Esophagus squamous epithelium (tissue), 5 donors: ENCODE measurements at places on chromosomes 4 and X. TPM values are rescaled to one million over a fixed set of nuclear protein-coding genes. Genes with fewer than 3 reads are reported as not detected.

DNA sequence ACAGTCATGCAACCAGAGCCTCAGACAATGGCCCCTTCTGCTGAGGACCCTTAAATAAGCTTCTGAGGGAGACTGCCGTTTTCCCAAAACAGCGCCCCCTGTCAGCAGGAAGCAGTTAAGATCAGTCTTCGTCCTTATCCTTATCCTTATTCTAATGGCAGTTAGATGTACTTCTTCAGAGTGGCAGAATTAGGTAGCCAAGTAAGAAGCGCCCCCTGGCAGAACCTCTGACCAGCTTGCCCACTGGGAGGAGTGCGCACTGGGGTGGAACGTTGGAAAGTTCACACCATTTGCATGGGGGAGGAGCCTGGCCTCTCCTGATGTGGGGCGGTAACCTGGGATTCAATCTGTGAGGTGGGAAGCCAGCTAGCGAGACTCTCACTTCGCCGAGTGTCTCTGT lies 133.6 kb upstream of the QRFPR start:
- H3K4me3 ChIP-seq = no peak overlapping the region
- DNase-seq = no peak
- H3K4me1 ChIP-seq = no peaks in the 10 kb centered on the region
- no peaks in the 10 kb centered on the region for H3K36me3 ChIP-seq
- H3K27ac ChIP-seq = no peak overlapping the region
- H3K27me3 ChIP-seq = no peaks in the 10 kb centered on the region

- H3K27ac ChIP-seq = no peak overlapping the region
- H3K27me3 ChIP-seq = no peaks in the 10 kb centered on the region
- H3K4me1 ChIP-seq = no peaks in the 10 kb centered on the region
- no peak for DNase-seq
- H3K4me3 ChIP-seq = no peak overlapping the region
Measured at GRCh38 chrX:8042304-8042703, 115.1 kb upstream of the PNPLA4 start.

DNA sequence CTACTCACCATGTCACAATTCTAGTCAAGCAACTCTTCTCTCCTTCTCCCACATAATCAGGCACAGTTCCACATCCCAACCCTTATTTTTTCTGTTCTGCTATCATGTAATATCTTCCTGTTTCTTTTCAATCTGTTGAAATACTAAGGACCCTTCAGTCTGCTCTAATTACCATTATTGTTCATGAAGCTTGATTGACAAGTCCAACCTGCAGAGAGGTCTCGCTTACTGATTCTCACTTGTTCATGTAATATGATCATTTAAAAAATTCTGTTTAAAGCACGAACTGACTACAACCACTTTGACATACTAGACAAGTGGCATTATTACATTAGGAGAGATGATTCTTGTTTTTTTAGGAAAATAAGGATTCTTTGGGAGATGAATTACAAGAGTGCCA lies 108.6 kb upstream of the MAD2L1 start:
- no peak overlapping the region for H3K27ac ChIP-seq
- H3K4me1 ChIP-seq = no peaks in the 10 kb centered on the region
- no peak for DNase-seq
- H3K4me3 ChIP-seq = no peak overlapping the region
- H3K27me3 ChIP-seq = no peaks in the 10 kb centered on the region

DNA sequence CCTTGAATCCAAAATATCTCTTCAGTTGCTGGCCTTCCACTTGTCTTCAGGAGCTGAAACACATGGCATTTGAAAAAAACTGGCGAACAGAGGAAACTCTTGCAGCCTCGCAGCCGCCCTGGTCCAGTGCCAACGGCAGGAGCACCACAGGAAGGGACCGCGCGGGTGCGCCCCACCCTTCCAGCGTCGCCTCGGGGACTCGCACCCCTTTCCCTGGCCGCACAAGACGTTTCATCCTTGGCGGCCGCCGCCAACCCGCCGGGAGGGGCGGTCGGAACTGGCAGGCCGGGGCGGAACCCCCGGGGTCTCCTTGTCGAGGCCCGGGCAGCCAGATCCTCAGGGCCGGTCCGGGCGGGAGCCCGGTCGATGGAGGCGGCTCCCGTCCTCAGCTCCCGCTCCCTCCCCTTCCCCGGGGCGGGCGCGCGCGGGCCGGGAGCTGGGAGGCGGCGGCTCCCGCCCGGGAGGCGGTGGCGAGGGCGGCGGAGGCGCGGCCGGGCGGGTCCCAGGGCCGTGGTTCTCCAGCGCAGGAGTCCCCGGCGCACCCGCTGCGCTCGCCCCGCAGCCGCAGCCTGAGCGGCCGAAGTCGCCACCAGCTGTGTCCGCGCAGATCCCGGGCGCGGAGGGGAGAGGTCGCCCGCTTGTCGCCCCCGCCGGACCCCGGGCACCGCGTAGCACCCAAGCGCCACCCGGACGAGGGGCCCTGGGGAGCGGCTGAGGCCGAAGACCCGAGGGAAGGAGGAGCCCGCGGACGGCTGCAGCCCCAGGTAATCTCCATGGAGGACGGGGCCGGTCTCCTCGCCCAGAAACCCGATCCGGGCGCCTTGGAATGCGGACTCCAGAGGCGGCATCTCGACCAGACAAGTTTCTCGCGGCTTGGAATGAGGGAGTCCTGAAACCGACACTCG lies 886 bp upstream of the NDST3 start:
- H3K27ac ChIP-seq = no peak overlapping the region
- no peaks in the 10 kb centered on the region for H3K36me3 ChIP-seq
- no peak for DNase-seq
- H3K27me3 ChIP-seq = no peaks in the 10 kb centered on the region
- peak overlapping the region; percentile 69 for H3K4me3 ChIP-seq
- H3K4me1 ChIP-seq = peaks cover 16% of the 10 kb centered on the region

GRCh38 chr4:59222221-59222620 lies 1977.9 kb upstream of the ADGRL3 start:
- H3K36me3 ChIP-seq = no peaks in the 10 kb centered on the region
- no peaks in the 10 kb centered on the region for H3K27me3 ChIP-seq
- H3K4me1 ChIP-seq = no peaks in the 10 kb centered on the region
- H3K4me3 ChIP-seq = no peak overlapping the region
- no peak overlapping the region for H3K27ac ChIP-seq
- DNase-seq = no peak

DNA sequence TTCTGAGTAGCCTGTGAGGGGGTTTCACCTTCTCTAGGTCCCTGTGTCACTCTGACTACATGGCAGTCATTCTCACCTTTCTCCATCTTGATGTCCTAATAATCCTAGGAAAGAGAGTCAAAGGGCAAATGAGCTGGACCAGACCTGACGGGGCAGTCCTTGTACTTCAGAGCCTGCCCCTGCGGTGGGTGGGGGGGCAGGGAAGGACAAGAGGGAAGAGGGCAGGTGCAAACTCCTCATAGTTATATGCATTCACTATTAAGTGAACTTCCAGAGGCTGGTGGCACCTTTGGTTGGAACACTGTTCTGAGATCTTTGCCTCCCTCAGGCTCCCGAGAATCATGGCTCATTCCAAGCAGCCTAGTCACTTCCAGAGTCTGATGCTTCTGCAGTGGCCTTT lies at the start of gene AWAT1:
Gene AWAT1, plus strand, starts transcription at position 301 of the 400 bp plus-strand sequence. Its CDS starts 41 bp downstream, at position 342.
- no peak within 1 kb of the TSS for H3K27ac ChIP-seq
- no peaks in the 10 kb centered on the region for H3K36me3 ChIP-seq
- no peaks in the 10 kb centered on the region for H3K4me1 ChIP-seq
- no peak within 1 kb of the TSS for H3K4me3 ChIP-seq
- no peak for DNase-seq
- H3K27me3 ChIP-seq = no peaks in the 10 kb centered on the region

GRCh38 chrX:13285229-13285628 lies 34.6 kb downstream of the ATXN3L start:
- H3K27me3 ChIP-seq = no peaks in the 10 kb centered on the region
- no peak overlapping the region for H3K27ac ChIP-seq
- no peaks in the 10 kb centered on the region for H3K36me3 ChIP-seq
- H3K4me1 ChIP-seq = no peaks in the 10 kb centered on the region

DNA sequence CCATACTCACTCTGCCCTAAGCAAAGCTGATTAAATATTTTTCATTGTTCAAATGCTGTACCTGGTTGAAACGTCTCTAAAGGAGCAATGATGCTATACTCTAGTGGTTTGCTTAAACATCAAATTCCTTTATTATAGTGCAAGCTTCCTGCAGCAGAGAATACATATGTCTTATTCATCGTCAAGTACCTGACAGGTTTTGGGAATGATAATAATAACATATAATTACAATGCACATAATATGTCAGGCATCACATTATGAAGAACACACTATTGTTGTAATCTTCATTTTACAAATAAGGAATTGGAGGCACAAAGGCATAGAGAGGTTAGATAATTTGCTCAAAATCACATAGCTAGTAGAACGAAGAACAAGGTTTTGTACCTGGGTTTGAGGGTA lies 151.6 kb downstream of the GRIA2 start:
- H3K27ac ChIP-seq = no peak overlapping the region
- H3K27me3 ChIP-seq = no peaks in the 10 kb centered on the region
- no peak overlapping the region for H3K4me3 ChIP-seq
- H3K36me3 ChIP-seq = no peaks in the 10 kb centered on the region
- no peaks in the 10 kb centered on the region for H3K4me1 ChIP-seq

DNA sequence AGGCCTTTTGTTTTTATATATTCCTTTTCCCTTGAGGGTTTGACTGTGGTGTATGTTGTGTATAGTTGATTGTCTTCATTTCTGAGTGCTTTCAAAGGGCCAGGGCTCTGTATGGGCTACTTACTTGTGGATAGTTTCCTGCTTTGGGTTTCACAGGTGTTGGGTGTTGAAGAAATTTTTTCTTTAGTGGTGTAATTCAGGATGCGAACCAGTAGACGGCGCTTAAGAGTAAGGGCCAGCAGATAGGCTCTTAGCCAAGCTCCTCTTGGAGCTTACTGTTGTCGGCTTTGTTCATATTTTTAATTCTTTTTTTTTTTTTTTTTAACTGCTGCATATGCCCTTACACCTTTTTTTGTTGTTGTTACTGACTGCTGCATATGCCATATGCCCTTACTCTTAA lies 276.3 kb upstream of the GALNT7 start:
- no peak overlapping the region for H3K27ac ChIP-seq
- H3K27me3 ChIP-seq = no peaks in the 10 kb centered on the region
- DNase-seq = no peak
- no peak overlapping the region for H3K4me3 ChIP-seq
- H3K36me3 ChIP-seq = no peaks in the 10 kb centered on the region

GRCh38 chrX:136802515-136802914 lies 21.8 kb upstream of the ARHGEF6 start:
- H3K36me3 ChIP-seq = no peaks in the 10 kb centered on the region
- H3K4me3 ChIP-seq = no peak overlapping the region
- no peak overlapping the region for H3K27ac ChIP-seq

- no peaks in the 10 kb centered on the region for H3K4me1 ChIP-seq
- no peak overlapping the region for H3K4me3 ChIP-seq
- no peaks in the 10 kb centered on the region for H3K27me3 ChIP-seq
- DNase-seq = no peak
- no peaks in the 10 kb centered on the region for H3K36me3 ChIP-seq
- H3K27ac ChIP-seq = no peak overlapping the region
Measured at GRCh38 chr4:6902318-6903042, 7.1 kb upstream of the TBC1D14 start.

GRCh38 chr4:40170588-40170987 lies 26.2 kb upstream of the RHOH start:
- DNase-seq = no peak
- no peaks in the 10 kb centered on the region for H3K27me3 ChIP-seq
- H3K4me3 ChIP-seq = no peak overlapping the region
- no peaks in the 10 kb centered on the region for H3K36me3 ChIP-seq
- no peaks in the 10 kb centered on the region for H3K4me1 ChIP-seq

- H3K27me3 ChIP-seq = no peaks in the 10 kb centered on the region
- no peak for DNase-seq
- no peaks in the 10 kb centered on the region for H3K36me3 ChIP-seq
- no peaks in the 10 kb centered on the region for H3K4me1 ChIP-seq
Measured at GRCh38 chr4:182286931-182287330, 43.7 kb downstream of the TENM3 start.

DNA sequence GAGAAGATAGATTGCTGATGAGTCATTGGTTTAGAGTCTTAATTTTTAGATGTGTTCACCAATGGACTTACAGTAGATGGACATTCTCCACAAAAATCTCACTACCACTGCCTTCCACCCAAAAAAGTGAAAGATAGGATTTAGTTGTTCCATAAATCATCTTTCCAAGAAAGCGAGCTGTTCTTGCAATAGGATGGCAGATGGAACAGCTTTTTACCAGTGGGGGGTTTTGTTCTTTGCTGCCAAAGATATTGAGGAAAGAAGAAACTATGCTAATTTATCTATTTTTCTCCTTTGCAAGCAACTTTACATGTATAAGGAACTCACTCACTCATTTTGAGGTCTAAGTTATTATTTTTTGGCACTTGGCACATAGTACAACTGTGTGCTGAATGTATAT lies 109.5 kb downstream of the ADGRL3 start:
- no peaks in the 10 kb centered on the region for H3K36me3 ChIP-seq
- DNase-seq = no peak
- H3K27me3 ChIP-seq = no peaks in the 10 kb centered on the region
- no peak overlapping the region for H3K4me3 ChIP-seq
- no peaks in the 10 kb centered on the region for H3K4me1 ChIP-seq

DNA sequence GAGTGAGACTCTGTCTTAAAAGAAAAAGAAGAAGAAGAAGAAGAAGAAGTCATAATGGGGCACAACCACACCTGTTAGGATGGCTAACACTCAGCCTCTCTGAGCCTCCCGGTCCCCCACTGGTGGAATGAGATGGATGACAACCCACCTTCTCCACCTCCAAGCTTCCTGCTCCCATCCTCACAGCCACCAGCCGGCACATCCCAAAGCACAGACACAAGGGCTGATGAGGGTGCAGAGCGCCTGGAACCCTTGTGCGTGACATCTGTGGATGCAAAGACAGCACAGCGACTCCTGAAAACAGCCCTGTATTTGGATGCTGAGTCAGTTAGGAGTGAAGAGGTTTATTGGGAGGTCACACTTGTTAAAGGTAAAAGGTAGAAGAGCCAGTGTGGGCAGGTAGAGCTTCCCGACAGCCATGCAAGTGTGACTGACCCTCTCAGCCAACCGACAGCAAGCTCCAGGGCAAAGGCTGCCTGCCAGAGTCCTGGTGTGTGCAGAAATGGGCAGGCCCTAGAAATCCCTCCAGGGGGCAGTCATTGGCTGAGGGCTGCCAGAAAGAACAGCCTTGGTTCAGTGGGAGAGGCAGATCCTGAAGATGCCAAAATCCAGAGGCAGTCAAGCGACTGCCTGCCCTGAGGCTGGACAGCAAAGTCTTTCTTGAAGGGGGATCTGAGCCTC lies 26.6 kb upstream of the MAN2B2 start:
- no peaks in the 10 kb centered on the region for H3K36me3 ChIP-seq
- no peak overlapping the region for H3K27ac ChIP-seq
- H3K27me3 ChIP-seq = no peaks in the 10 kb centered on the region
- DNase-seq = no peak
- no peak overlapping the region for H3K4me3 ChIP-seq

DNA sequence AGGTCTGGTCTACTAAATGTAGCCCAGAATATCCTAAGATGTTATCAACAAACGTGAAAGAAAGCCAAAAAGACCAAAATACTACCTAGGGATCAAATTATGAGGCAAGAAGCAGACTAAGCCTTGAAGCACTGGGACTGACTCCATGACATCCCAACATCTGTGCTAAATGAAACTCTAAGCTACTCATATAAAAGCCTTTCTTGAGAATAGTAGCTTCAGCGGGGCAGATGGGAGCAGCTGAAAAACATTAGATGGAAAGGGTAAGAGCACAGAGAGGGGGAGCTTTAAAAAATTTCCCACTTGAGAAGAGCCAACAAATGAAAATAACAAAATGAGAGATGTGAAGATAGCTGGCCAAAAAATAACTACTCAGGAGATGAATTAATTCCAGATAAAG lies 81.7 kb downstream of the MAD2L1 start:
- no peak for DNase-seq
- no peak overlapping the region for H3K4me3 ChIP-seq
- no peaks in the 10 kb centered on the region for H3K4me1 ChIP-seq
- no peaks in the 10 kb centered on the region for H3K36me3 ChIP-seq
- H3K27ac ChIP-seq = no peak overlapping the region

PPARGC1A gene
- total RNA-seq = 0.75 TPM

RAB33A gene
- not detected for total RNA-seq

ADAMTS3 gene
- 0.15 TPM for total RNA-seq

SSX2 gene
- total RNA-seq = not detected

GAGE1 gene
- total RNA-seq = not detected

TKTL2 gene
- total RNA-seq = 0.09 TPM

MAOB gene
- 9.9 TPM for total RNA-seq
